ENCODE measurements at places on chromosomes 1 and 21. TPM values are rescaled to one million over a fixed set of nuclear protein-coding genes. Genes with fewer than 3 reads are reported as not detected.

DNA sequence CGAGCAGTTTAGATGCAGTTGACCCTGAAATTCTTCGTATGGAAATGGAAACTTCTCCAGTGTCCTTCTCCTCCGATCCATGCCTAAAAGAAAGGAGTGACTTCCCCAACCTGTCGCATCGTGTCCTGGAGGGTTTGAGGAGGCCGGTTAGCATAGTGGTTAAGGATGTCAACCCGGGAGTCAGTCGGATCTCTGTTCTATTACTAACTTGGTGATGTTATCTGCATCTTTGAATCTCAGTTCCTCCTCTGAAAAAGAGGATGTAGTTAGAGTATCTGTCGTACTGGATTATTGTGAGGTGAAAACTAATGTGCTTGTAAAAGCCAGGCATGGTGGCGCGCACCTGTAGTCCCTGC lies 684 bp downstream of the ZBTB8B start:
- DNase-seq: no peak

DNA sequence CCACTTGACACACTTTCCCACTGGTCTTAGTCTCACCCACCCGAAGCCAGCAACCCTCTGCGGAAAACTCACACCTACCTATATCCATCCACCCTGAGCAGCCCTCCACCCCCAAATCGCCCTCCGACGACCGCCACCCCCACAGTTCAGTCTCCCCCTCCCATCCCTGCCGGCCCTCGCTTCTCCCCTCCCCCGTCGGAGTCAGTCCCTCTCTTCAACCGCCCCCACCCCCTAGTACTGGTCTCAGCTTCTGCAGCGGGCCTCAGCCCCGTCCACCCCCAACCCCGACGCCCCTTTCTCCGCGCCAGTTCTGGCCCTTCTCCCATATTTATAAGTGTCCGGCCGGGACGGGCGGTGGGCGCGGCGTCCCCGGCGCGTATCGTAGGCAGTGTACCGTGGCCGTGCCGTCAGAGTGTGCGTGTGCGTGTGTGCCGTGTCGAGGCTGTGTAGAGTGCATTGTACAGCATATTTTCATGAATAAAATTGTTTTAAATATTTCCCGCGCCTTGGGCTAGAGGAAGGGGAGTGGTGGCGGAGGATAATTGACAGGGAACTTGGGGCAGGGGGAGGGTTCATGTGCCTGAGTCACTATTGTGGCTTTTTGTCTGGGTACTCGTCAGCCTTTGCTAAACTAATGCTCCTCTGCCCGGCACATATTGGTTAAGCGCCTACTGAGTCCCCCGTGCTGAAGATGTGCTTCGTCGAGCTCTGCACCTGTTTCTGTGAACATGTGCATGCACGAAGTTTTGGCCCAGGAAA lies 22.0 kb downstream of the FOXO6 start:
- peak; percentile 51 for DNase-seq

DNA sequence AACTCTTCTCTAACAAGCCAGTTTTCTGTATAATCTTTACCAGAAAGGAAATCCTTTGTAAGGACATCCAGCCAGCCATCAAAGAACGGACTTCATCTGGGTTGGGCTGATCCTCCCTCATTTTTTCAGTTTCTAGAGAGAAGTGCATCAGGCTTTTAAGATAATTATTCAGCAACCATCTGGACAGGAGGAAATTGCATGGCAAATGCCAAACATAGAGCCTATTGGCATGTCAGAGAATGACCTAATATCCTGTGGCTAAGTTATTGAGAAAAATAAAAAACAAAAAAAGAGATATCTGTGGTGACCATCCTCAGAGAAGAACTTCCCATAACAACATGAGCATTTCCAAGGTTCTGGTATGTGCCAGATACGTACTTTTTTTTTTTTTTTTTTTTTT lies 74.9 kb upstream of the BEND5 start:
- no peak for DNase-seq

DNA sequence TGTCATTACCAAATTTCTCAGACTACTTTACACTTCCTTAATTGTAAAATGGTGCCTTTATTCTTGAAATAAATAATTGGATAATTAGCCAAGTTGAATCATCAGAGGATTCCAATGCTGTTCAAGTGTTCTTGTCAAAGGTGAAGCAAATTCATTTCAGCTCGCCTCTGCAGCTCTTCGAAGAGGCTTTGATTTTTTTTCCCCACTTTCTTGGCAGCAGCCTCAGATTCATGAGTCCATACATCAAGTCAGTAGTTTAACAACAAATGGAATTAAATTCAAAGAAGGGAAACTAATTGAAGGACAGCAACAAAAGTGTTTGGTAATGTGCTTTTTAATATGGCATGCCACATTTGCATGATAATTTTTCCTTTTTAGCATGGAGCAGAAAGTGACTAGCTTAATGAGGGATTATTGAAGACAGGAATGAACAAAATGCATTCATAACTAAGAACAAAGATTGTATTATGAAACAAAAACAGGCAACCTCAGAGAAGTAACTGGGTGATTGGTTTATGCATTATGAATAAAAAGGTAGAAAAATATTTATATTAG lies 239.0 kb downstream of the USH2A start:
- DNase-seq: no peak

DNA sequence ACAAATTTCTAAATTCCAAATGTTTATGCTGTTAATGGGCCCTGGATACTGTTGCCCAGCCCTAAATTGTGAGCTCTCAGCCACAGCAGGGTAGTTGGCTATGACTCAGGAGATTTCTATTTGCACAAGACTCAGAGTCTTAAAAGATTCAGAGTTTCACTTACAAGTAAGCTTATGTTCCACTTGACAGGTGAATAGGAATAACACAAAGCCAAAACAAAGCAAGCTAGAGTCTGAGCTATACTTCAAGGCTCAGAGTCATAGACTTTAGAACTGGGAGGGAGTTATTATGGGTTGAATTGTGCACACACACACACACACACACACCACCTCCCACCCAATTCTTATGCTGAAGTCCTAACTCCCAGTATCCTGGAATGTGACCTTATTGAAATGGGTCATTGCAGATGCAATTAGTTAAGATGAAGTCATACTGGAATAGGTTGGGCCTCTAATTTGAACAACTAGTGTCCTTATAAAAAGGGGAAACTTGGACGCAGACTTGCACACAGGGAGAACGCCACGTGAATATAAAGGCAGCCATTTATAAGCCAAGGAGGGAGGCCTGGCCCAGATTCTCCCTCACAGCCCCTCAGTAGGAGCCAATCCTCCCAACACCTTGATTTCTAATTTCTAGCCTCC lies 30.2 kb downstream of the PRDX6 start:
- DNase-seq: peak; percentile 58

Gene LRRC39
- total RNA-seq: 2.6 TPM
